ENCODE measurements at places on chromosomes 5 and 9.

DNA sequence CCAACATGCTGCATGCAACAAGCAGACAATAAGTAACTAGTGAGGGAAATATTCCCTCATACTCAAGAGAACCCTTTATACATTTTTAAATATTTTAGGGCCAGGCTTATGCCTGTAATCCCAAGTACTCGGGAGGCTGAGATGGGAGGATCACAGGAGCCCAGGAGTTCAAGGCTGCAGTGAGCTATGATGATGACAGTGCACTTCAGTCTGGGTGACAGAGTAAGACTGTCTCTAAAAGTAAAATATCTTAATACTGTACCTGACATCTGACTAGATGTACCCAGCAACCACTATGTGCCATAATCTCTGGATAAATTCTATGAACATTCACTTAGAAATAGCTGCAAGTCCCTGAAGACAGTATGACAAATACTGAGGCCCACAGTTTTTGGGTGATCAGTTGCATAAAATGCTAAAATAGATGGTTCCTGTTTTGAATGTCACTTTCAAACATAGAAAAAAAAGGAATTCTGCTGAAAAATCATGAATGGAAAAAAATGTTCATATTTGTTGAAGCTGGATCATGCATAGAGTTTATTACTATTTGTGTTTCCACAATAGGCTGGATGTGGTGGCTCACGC lies 2.0 kb upstream of the C5orf15 start:
- no peak for DNase-seq

GRCh38 chr5:38650946-38651345 lies 94.5 kb upstream of the LIFR start:
- no peak for DNase-seq

DNA sequence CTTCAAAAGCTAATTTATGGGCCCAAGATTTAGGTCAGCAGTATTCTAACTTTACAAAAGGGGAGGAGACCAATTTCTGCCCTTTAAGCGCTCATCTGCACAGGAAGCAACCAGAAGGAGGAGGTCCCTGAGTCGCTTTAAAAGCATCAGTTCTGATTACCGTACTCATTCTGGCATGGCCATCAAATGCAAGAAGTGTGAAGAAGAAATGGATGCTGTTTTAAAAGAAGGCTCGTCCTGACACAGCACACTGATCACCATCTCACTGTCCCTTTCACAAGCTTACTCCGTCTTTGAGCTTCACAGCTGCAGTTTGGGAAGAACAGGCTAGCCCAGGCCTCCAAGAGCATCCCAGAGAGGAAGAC lies 17.5 kb downstream of the ZNF608 start:
- DNase-seq: no peak

GRCh38 chr9:2228132-2228531 lies 213.0 kb downstream of the SMARCA2 start:
- DNase-seq: no peak

GRCh38 chr5:1873243-1873959 lies 9.3 kb downstream of the IRX4 start:
- no peak for DNase-seq

DNA sequence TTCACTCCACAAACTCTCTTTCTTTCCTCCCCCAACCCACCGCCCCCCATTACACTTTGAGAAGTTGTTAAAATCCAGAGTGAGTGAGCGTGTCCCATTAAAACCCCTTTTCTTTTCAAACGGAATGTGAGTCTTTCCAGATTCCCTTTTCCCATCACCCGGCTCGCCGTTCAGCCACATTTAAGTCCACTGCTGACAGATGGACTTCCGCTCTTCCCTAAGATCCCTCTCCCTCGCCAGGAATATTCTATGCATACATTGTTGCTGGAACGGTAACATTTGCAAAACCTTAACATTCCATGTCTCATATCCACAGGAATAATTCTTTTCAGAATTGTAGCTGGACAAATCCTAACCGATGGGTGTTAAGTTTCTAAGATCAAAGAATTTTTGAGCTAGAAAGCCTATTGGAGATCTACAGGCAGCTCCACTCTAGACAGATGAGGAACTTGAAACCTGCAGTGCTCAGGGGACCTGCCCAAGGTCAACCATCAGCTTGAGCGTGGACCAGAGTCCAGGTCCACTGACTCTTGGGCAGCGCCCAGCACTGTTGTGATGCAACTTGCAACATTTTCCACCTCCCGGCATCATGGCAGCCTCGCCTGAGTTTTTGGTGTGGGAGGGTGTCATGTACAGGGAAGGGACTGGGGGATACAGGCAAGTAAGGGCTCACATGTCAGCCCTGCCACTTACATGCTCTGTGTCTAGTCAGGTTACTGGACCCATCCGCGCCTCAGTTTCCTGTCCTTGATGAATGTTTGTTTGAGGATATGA lies 500.1 kb downstream of the CCDC171 start:
- DNase-seq: no peak

DNA sequence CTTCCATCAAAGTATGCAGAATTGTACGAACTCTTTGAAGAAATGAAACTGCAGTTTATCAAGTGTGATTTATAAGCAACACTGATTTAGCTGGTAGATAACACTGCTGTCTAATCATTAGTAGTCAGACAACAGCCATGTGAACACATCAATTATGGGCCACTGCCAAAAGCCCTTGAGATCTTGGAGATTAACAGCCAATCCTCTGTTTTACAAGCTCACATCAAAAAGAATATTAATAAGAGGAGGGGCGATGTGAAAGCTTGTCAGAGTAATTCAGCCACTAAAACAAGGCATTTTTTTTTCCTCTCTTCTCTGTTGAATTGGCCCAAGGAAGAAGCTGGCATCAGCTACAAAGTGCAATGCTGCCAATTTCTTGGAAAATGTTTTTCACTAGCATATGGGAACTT lies 28.1 kb downstream of the ZNF608 start:
- DNase-seq: no peak

DNA sequence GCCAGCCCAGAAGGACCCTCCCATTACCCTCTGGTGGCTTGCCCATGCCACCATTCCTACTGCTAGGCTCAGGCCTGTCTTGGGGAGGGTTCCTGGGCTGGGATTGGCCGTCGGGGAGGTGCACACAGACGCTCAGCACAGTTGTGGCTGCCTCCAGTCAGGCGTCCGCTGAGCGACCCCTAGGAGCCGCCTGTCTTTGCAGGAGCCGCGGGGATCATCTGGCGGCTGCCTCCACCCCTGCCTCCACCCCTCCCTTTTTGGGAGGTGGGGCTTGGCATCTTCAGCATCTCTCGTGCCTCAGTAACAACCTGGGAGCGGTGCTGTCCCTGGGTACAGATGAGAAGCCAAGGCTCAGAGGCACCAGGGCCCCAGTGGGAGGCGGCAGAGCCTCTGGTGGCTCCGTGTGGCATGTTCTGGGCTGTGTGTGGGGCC lies 39.6 kb downstream of the RXRA start:
- no peak for DNase-seq

- no peak for DNase-seq
These were observed 4.7 kb upstream of the PTGR1 start for GRCh38 chr9:111604054-111604615.

DNA sequence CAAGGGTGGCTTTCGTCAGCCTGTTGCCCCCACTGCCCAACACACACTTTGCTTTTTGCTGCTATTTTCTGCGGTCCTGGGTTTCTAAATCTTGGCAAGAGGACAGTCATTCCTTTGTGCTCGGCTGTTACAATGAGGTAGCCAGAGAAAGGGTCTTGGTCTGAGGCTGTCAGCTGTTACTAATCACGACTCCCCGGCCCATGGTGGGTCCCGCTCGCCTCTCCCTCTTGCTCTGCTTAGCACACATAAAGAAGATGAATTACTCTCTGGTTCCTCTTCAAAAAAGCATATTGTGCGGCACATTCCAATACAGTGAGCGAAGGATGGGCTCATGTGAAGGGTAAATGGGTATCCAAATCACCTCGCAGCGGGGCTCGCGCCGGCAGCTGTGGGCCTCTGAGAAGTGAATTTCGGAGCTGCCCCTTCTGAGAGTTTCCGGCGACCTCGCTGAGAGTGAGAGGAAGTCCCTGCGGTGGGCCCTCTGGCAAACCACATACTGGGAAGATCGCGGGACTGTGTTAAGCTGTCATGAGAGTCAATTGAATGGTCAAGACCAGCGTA lies 56.0 kb downstream of the SLC1A3 start:
- DNase-seq: no peak

DNA sequence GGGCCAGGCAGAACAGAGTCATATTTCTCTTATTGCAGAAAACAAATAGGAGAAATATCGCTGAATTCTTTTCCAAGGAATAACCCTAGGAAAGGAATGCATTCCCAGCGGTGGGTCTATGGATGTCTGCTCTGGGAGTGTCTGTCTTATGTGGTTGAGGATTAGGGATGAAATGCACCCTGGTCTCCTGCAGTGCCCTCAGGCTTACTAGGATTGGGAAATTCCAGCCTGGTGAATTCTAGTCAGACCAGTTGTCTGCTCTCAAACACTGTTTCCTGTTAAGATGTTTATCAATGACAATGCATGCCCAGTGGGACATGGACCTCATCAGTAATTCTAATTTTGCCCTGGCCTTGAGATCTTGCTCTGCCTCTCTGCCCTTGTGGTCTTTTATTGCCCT lies 136.1 kb upstream of the ELAVL2 start:
- DNase-seq: no peak

Data from stimulated activated CD4-positive, alpha-beta T cell treated with anti-CD3 and anti-CD28 coated beads, Interleukin-15, amount 100 ng/mL, for 1 hour (primary cell).